ENCODE measurements at places on chromosomes 4 and X.

DNA sequence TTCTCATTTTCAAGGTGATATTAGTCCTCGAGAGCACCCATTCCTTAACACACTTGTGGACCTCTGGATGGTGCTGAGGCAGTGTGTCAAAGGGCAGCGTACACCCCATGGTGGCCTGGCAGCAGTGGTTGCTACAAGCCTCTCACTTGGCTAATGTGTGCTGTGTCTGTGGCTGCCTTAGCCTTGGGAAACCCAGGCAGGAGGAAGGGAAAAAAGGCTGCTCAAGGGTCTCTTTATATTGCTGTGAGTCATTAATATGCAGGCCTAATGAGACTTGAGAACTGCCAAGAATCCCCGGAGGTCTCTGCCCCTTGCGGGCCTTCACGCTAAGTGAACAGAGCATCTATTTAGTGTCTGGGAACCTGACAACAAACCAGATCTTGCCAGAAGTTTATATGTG is 7.0 kb downstream of the PCDH10 start:
- DNase-seq, result no peak

DNA sequence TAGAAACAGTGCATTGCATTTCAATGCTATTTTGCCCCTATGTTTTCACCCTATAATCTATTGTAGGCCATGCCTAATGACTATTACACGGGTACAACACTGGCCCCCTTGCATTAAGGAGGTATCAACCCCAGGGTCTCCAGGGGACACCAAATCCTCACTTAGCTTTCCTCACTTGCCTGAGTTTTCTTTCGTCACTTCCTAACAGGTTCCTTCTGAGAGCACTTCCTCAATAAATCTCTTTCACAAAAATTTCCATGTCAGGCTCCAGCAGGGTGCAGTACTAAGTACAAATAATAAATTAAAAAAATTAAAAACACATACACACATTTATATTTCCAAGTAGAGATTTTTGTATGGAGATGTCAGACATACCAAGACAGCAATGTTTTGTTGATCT is 165.0 kb downstream of the RBM46 start:
- no peak for DNase-seq

- DNase-seq, result no peak
Observed at GRCh38 chr4:168259096-168259495, 59.5 kb downstream of the DDX60 start.

- no peak for DNase-seq
Observed at GRCh38 chr4:124189545-124189944, 523.0 kb downstream of the ANKRD50 start.

GRCh38 chr4:26964512-26964911 is 103.9 kb downstream of the STIM2 start:
- no peak for DNase-seq

DNA sequence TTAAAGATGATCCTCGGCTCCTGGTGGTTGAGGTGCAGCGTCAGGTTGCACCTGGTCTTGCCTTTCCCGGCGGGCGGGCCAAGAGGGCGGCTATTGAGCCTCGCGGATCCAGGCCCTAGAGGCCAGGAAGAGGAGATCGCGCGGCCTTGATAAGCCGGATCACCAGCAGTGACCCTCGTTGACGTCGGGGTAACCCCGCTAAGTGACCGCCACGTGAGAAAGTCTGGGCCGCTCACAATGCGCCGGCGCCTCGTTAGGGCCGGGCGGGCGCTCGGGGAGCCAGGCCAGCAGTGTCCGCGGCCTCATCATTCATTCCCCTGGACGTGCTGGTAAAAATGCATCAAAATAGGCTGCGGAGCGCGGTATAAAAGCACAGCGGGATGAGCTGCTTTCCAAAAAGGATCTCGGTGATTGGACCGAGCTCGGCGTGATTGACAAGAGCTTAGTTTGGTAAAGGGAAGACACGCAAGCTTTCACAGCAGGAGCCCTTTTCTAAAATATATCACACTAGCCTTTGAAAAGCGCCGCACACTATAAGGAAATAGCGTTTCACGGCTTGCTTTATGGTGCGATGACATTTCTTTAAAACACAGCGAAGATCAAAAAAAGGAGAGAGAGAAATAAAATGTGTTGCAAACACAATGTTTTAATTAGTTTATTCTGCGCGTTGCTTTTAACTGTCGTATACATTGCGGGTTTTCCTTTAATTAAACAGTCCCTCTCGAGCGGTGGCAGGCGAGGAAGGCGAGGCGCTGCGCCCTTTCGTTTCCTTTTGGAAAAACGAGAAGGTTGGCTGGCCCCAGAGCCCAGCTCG is 15.9 kb upstream of the ZIC3 start:
- DNase-seq, result no peak

GRCh38 chr4:73683456-73683855 is 56.9 kb upstream of the CXCL8 start:
- DNase-seq, result no peak

- no peak for DNase-seq
Observed at GRCh38 chr4:48742412-48742811, 37.7 kb downstream of the FRYL start.

DNA sequence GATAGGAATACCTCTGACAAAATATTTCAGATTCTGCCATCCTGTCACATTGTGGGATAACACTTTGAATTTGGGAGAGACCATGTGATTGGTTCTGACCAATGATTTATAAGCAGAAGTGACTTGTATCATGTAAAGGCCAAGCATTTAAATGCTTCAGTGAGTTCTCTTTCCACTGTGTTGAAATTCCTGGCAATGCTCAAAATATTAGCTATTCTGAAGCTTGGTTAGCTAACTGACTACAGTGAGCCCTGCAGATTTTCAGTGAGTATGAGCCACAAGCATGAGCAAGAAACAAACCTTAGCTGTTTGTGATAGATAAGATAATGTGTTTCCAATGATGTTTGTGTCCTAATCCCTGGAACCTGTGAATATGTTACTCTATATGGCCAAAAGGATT is 562.8 kb upstream of the AADAT start:
- DNase-seq, result no peak

DNA sequence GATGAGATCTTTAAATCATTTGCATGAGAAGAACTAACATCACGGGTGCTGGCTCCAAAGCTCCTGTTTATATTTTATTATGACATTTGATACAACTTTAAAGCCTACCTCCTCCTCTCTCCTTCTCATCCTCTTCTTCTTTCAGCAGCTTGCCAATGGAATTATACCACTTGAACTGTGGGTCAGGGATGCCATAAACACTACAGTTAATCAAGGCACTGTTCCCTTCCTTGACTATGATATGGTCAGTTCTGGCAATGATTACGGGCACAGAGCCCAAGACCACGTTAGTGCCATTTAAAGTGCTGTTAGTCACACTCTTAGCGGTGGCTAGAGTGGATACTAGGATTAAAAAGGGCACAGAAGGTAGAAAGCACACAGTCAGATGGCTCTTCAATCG is 20.7 kb downstream of the MFAP3L start:
- no peak for DNase-seq

GRCh38 chrX:23885803-23886202 is 21.9 kb downstream of the APOO start:
- DNase-seq, result no peak

DNA sequence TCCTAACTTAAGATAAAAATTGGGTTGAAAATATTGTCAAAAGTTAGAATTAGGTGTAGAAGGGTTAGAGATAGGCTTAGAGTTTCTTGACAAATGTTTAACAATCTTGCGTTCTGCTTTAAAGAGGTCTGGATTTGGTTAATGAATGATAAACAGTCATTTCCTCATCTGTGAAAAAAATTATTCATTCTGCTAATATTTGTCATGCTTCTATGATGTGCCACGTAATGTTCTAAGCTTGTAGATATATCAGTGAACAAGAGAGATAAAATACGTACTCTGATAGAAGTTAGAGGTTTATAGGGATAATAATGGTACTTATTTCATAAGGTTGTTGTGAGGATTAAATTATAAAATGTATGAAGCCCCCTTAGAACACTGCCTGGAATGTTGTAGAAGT is 443.0 kb upstream of the GALNT7 start:
- no peak for DNase-seq

- DNase-seq, result no peak
Observed at GRCh38 chrX:107574054-107574683, 54.1 kb upstream of the PRPS1 start.

GRCh38 chrX:118824173-118824730 is 628 bp downstream of the ZCCHC12 start:
- no peak for DNase-seq

Data from AML-193 (cell line).